Ovary (tissue), 10 donors: ENCODE measurements at places on chromosomes 3 and 15. TPM values are rescaled to one million over a fixed set of nuclear protein-coding genes. Genes with fewer than 3 reads are reported as not detected.

Gene ITPKA
- 0.33 TPM for polyA plus RNA-seq

Gene CPNE4
- polyA plus RNA-seq = 0.13 TPM

- H3K36me3 ChIP-seq = no peaks in the 10 kb centered on the region
- no peak for DNase-seq
- H3K27ac ChIP-seq = no peak overlapping the region
- H3K4me1 ChIP-seq = no peaks in the 10 kb centered on the region
Measured at GRCh38 chr3:17733215-17733614, 9.2 kb downstream of the TBC1D5 start.

GRCh38 chr3:42476225-42477125 lies 26.0 kb upstream of the VIPR1 start:
- no peaks in the 10 kb centered on the region for H3K27me3 ChIP-seq
- DNase-seq = no peak
- no peak overlapping the region for H3K27ac ChIP-seq
- H3K4me1 ChIP-seq = no peaks in the 10 kb centered on the region
- no peaks in the 10 kb centered on the region for H3K36me3 ChIP-seq
- no peak overlapping the region for H3K4me3 ChIP-seq

Gene EXD1
- polyA plus RNA-seq = not detected

DNA sequence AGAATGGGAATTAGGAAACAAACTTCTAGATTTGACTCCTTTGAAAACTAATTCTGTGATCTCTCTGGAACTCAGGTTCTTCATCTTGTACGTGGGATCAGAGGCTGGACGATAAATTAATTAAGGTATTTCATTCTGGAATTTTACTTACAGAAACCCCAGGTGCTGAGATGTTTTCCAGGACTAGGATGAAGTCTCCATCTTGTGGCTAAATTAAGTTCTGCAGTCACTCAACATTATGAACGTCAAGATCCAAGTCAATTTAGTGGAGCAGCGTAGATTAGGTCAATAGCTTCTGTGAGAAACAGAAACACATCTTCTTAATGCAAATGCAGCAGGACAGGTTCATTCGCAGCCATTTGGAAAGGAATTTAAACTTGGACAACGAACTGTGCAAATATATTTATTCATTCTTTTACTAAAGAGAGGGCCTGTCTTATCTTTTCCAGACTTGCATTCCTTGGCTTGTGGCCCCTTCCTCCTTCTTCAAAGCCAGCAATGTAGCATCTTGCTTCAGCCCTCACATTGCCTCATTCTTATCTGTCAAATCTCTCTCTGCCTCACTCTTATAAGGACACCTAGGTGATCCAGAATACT lies 26.7 kb upstream of the TMC3 start:
- H3K27me3 ChIP-seq = no peaks in the 10 kb centered on the region
- no peak overlapping the region for H3K27ac ChIP-seq
- DNase-seq = no peak
- no peak overlapping the region for H3K4me3 ChIP-seq

Gene RAD51
- 1.8 TPM for polyA plus RNA-seq
